ENCODE measurements at places on chromosomes 6 and 20. TPM values are rescaled to one million over a fixed set of nuclear protein-coding genes. Genes with fewer than 3 reads are reported as not detected.

- peaks cover 6% of the 10 kb centered on the region for H3K4me1 ChIP-seq
- no peak overlapping the region for H3K4me3 ChIP-seq
- no peaks in the 10 kb centered on the region for H3K27me3 ChIP-seq
- DNase-seq = no peak
Observed at GRCh38 chr20:32354592-32355416, 3.3 kb upstream of the ASXL1 start.

GRCh38 chr6:2225422-2226392 lies 19.7 kb downstream of the GMDS start:
- no peaks in the 10 kb centered on the region for H3K27me3 ChIP-seq
- no peak for DNase-seq
- no peak overlapping the region for H3K27ac ChIP-seq
- no peaks in the 10 kb centered on the region for H3K36me3 ChIP-seq
- peaks cover 3% of the 10 kb centered on the region for H3K4me1 ChIP-seq

The BEND6 gene
- total RNA-seq = not detected

- H3K4me3 ChIP-seq = no peak within 1 kb of the TSS
- no peak within 1 kb of the TSS for H3K27ac ChIP-seq
- H3K36me3 ChIP-seq = no peaks in the 10 kb centered on the region
- no peak for DNase-seq
- peaks cover 15% of the 10 kb centered on the region for H3K27me3 ChIP-seq
- H3K4me1 ChIP-seq = no peaks in the 10 kb centered on the region
Observed at GRCh38 chr6:127118298-127119101, at the start of gene RSPO3. Gene RSPO3 (plus strand): TSS chr6:127118671. CDS start chr6:127119193, 522 bp downstream.

The FAM217A gene
- total RNA-seq = not detected

DNA sequence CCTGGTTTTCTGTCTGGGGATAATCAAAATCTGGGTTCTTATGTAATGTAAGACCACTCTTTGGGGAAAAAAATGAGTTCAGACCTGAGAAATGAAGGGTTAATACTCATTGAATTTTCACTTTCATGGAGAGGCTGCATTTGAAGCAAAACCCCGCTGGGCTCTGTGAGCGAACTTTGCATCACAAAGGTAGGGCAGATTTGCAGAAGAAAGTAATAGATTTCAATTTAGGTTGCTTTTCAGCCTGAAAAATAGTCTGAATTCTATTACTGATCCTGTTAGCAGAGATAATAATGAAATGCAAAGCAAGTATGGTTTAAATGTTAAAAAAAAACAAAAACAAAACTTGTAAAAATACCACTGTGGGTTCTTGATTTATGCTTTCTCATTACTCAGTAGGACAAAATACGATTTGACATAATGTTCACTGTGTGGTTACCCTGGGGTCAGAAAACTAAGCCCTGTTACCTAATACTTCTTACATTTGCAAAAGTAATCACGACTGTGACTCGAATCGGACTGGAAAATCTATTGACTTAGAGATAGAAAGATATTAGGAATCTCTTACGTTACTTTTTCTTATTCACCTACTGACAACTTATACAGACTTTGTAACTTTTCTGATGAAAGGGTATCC lies 72.2 kb downstream of the UST start:
- no peaks in the 10 kb centered on the region for H3K27me3 ChIP-seq
- H3K36me3 ChIP-seq = peaks cover 4% of the 10 kb centered on the region
- no peaks in the 10 kb centered on the region for H3K4me1 ChIP-seq
- no peak for DNase-seq

DNA sequence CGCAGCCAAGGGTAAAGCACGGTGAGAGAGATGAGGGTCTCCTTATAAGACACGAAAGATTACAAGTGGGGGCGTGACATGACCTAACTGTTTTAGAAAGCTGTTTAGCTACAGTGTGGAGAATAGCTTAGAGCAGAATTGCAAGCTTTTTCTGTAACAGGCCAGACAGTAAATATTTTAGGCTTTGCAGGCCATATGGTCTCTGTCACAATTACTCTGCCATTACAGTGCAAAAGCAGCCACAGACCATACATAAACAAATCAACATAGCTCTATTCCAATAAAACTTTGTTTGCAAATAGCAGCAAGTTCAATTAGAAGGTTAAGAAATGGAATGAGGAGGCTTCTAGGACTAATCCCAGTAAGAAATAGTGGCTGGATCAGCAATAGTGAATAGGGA lies 16.8 kb downstream of the PGM3 start:
- no peaks in the 10 kb centered on the region for H3K4me1 ChIP-seq
- no peak for DNase-seq
- H3K4me3 ChIP-seq = no peak overlapping the region
- no peaks in the 10 kb centered on the region for H3K27me3 ChIP-seq
- peaks cover 36% of the 10 kb centered on the region for H3K36me3 ChIP-seq
- no peak overlapping the region for H3K27ac ChIP-seq

DNA sequence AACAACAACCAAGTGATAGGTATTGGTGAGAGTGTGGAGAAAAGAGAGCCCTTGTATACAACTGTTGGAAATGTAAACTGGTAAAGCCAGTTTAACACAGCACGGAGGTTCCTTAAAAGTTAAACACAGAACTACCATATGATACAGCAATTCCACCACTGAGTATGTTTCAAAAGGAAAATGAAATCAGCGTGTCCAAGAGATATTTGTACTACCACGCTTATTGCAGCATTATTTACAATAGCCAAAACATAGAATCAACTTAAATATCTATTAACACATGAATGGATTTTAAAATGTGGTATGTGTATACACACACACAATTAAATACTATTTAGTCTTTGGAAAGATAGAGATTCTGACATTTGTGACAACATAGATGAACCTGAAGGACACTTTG lies 1.1 kb downstream of the PTCHD4 start:
- H3K27me3 ChIP-seq = no peaks in the 10 kb centered on the region
- no peaks in the 10 kb centered on the region for H3K36me3 ChIP-seq
- H3K4me3 ChIP-seq = no peak overlapping the region
- no peak for DNase-seq

- H3K4me3 ChIP-seq = no peak overlapping the region
- no peak for DNase-seq
- H3K27me3 ChIP-seq = no peaks in the 10 kb centered on the region
- no peaks in the 10 kb centered on the region for H3K36me3 ChIP-seq
Observed at GRCh38 chr6:14200047-14200446, 82.5 kb downstream of the CD83 start.

The PRL gene
- total RNA-seq = not detected

The SLC24A3 gene
- 0.58 TPM for total RNA-seq

GRCh38 chr20:43689165-43689564 lies 22.3 kb downstream of the MYBL2 start:
- no peak for DNase-seq
- H3K4me3 ChIP-seq = no peak overlapping the region
- H3K4me1 ChIP-seq = no peaks in the 10 kb centered on the region

The CD40 gene
- total RNA-seq = 4.5 TPM

- DNase-seq = no peak
- peak overlapping the region; percentile 81 for H3K4me3 ChIP-seq
- H3K36me3 ChIP-seq = peaks cover 6% of the 10 kb centered on the region
- peak overlapping the region; percentile 95 for H3K27ac ChIP-seq
Observed at GRCh38 chr20:53595018-53595378, 1.4 kb upstream of the ZNF217 start.

DNA sequence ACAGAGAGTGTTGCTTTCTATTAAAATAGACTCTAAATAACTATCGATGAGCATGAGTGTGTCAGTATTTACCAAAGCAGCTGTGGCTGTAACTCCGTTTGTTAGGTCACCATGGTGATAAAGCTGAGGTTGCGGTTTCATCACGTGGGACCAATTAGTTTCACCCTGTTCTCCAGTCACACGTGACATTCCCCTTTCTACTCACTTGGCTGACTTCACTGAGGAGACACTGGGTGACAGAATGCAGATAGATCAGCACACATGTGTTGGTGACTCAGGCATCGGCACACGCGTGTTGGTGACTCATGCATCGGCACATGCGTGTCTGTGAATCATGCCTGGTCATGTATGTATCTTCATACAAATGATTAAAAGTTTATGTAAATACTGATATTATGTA lies 285.4 kb downstream of the THBS2 start:
- H3K27me3 ChIP-seq = no peaks in the 10 kb centered on the region
- no peak for DNase-seq
- no peaks in the 10 kb centered on the region for H3K4me1 ChIP-seq
- no peak overlapping the region for H3K4me3 ChIP-seq
- H3K27ac ChIP-seq = no peak overlapping the region

DNA sequence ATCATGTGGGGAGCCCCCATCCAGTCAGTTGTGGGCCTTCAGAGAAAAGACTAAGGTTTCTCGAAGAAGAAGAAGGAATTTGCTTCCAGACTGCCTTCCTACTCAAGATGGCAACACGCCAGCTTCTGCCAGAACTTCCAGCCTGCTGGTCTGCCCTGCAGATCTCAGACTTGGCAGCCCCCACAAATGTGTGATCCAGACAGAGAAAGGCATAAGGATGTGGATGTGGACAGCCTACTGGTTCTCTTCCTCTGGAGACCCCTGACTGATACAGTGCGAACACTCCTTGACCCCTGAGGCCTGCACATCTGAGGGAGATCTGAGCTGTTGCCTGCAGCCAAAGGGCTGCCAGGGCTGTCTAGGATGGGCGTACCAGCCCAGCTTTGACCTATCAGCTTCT lies 8.6 kb downstream of the GABRR1 start:
- no peaks in the 10 kb centered on the region for H3K27me3 ChIP-seq
- no peaks in the 10 kb centered on the region for H3K4me1 ChIP-seq
- no peak overlapping the region for H3K4me3 ChIP-seq

GRCh38 chr6:121335087-121336008 lies 1.1 kb upstream of the TBC1D32 start:
- peak overlapping the region; percentile 97 for H3K27ac ChIP-seq
- H3K36me3 ChIP-seq = no peaks in the 10 kb centered on the region
- H3K4me1 ChIP-seq = peaks cover 4% of the 10 kb centered on the region
- peak overlapping the region; percentile 74 for H3K4me3 ChIP-seq
- DNase-seq = no peak

The BEND3 gene
- 1.2 TPM for total RNA-seq

- peaks cover 43% of the 10 kb centered on the region for H3K4me1 ChIP-seq
- peak; percentile 55 for DNase-seq
- peaks cover 5% of the 10 kb centered on the region for H3K36me3 ChIP-seq
- no peak overlapping the region for H3K4me3 ChIP-seq
- peak overlapping the region; percentile 89 for H3K27ac ChIP-seq
- no peaks in the 10 kb centered on the region for H3K27me3 ChIP-seq
Observed at GRCh38 chr6:52400313-52401041, 19.7 kb upstream of the EFHC1 start.

DNA sequence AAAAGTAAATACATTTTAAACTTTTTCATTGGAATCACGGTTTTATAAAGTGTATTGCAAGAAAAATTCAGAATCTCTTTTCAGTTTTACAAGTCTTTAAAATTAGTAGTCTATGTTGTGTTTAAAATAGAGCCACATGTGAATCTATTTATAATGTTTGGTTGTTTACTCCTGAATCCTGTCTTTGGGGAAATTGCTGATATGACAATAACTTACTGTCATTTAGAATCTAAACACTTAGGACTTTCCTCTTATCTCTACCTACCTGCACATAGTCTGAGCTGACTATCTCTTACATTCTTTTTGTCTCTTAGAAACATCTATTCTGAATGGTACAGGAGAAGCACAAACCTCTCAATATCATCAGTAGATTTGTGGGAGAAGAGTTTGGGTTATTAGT lies 4.1 kb upstream of the SRSF12 start:
- no peak overlapping the region for H3K4me3 ChIP-seq
- H3K27me3 ChIP-seq = no peaks in the 10 kb centered on the region
- no peak for DNase-seq
- no peak overlapping the region for H3K27ac ChIP-seq
- no peaks in the 10 kb centered on the region for H3K36me3 ChIP-seq

The PDE7B gene
- total RNA-seq = 3.1 TPM

DNA sequence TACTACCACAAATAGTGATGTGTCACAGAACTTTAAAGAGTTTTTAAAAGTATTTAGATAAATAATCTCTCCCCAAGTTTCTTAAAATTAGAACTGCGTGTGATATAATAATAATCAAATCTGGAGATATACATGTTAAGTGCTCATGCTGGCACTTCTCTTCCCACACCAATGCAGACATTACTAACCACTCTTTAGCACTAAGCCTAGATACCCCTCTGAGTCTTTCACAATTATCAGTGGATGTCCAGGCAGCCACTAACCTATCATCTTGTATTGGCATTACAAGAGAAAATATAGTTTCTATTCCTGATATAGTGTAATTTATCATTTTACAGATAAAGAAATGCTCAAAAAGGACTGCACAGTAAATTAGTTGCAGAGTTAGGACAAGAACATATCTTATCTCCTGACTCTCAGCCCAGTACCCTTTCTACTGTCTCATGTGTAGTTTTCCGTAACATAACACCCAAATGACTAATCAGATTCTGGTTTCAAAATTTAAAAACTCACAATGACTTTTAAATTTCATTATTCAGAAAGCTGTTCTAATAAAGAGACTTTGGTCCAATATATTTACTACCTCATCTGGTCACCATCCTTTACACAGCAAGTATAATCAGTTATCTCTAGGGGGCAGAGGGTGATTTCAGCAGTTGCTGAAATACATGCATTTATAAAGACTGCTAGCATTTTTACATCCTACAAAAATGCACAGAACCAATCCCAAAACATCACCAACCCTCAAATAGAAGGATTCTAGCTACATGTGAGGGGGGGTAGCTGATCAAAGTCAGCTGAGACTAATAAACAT lies 215.5 kb upstream of the MCHR2 start:
- no peaks in the 10 kb centered on the region for H3K36me3 ChIP-seq
- H3K4me1 ChIP-seq = no peaks in the 10 kb centered on the region
- H3K4me3 ChIP-seq = no peak overlapping the region

- H3K27ac ChIP-seq = no peak overlapping the region
- no peaks in the 10 kb centered on the region for H3K4me1 ChIP-seq
- no peaks in the 10 kb centered on the region for H3K36me3 ChIP-seq
- DNase-seq = no peak
- H3K4me3 ChIP-seq = no peak overlapping the region
Observed at GRCh38 chr6:71367756-71368155, 79.1 kb downstream of the OGFRL1 start.

DNA sequence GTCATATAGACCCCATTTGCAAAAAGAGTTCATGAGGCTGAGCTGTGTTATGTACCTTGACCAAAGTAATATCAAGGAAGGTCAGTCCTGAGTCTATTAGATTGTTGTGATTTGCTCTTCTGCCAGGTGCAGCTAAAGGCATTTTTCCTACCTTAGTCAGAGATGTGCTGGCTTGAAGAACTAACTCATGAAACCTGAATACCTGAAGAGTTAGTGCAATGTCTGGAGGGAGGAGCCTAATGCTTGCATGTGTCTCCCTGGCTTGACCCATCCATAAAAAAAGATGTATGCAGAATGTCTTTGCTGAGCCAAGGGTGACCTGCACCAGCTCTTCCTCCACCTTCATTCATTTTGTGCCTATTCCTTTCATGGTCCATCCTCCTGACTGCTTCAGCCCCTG lies 742.0 kb downstream of the KIF16B start:
- H3K36me3 ChIP-seq = no peaks in the 10 kb centered on the region
- no peak overlapping the region for H3K27ac ChIP-seq
- DNase-seq = no peak
- H3K4me1 ChIP-seq = no peaks in the 10 kb centered on the region
- no peaks in the 10 kb centered on the region for H3K27me3 ChIP-seq

The EEF1A2 gene
- total RNA-seq = 0.53 TPM
